ENCODE measurements at places on chromosomes 12 and 14.

DNA sequence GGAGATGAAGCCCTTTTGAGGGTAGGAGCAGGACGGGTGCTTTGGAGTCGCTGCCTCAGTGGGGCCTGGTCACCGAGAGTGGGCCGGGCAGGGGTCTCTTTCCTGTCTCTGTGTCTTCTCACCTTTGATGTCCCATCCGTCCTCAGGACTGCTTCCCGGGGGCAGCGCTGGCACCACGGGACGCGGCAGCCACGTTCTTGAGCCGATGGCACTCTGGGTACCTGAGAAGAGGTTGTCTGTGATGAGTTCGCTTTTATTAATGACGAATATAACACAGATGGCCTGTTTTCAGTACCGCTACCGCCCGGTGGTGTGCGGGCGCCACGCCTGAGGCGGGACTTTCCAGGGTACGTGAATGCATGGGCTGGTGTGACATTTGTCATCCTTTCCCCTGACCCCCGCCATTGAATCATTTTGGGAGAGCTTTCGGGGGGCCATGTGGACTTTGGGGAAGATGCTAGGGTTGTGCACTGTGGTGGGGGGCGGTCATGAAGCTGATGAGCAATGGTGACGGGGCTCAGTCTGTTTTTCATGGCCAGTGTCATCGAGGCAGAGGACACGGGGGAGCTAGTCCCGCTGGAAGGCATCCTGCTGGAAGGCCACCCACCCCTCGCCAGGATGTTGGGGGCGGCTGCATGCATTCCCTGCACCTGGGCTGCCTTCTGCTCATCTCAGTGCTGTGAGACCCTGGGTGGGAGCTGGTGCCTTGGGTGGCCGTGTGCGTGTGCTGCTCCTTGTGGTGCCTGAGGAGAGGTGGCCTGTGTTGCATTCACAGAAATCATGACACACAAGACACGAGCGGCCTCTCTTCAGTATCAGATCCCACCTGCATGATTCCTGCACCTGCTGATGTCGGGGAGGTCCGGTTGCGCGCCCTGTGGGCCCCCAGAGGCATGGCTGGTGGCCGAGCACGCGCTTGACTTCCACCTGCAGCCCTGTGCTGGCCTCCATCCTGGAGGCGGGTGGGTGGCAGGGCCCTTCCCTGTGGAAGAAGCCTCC, 162.5 kb upstream of the RTL1 start:
- DNase-seq: no peak

GRCh38 chr12:105835580-105836241, 303.0 kb downstream of the NUAK1 start:
- no peak for DNase-seq

DNA sequence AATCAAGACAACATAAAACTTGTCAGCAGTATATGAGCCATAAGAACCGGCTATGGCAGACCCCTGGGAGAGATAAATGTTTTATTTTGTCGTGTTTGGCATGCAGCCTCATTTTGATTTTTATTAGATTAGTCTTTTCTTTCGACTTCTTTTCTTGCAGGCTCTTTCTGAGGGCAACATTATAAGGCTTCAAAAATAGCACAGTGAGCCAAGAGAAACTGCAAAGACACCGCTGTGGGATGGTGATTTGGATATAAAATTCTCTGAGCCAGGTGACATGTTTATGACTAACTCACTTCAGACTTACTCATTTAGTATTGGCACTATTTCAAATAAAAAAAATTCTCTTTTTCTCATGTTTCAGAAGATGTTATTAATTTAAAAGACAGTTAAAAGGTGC, 96.8 kb upstream of the PKP2 start:
- no peak for DNase-seq

DNA sequence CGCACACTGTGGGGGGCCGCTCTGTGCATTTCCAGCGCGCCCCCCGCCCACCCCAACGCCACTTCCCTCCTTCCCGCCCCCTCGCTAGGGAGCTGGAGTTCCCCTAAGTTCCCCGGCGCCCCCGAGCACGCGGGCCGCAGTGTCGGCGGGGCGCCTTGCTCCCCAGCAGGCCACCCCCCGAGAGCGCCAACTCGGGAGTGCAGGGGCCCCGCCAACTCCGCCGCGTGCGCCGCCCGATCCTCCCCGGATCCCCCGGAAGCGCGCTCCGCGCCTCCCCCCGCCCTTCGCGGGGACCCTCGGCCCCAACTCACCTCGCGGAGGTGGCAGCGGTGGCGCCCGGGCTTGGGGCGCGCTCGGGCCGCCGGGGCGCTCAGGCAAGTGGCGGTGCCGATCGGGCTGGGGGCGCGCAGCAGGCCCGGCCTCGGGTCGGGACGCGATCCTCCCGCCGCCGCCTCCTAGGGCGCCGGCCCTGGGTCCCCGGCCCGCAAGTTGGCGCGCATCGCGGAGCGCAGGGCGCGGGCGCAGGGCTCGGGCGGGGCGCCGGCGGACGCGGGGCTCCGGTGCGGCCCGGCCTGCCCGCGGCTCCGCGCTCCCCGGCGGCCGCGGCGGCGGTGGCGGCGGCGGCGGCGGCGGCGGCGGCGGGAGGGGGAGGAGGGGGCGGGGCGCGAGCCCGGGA, at the start of gene NCOR2:
Gene NCOR2 (minus strand): TSS at position 616 of the 676 bp plus-strand sequence. CDS start 72,361 bp downstream, outside the sequence.
- no peak for DNase-seq

- no peak for DNase-seq
Measured at GRCh38 chr12:14885718-14886221, at the start of gene MGP. Gene MGP, minus strand, starts transcription at chr12:14885854. Its CDS starts 63 bp downstream, at chr12:14885791.

DNA sequence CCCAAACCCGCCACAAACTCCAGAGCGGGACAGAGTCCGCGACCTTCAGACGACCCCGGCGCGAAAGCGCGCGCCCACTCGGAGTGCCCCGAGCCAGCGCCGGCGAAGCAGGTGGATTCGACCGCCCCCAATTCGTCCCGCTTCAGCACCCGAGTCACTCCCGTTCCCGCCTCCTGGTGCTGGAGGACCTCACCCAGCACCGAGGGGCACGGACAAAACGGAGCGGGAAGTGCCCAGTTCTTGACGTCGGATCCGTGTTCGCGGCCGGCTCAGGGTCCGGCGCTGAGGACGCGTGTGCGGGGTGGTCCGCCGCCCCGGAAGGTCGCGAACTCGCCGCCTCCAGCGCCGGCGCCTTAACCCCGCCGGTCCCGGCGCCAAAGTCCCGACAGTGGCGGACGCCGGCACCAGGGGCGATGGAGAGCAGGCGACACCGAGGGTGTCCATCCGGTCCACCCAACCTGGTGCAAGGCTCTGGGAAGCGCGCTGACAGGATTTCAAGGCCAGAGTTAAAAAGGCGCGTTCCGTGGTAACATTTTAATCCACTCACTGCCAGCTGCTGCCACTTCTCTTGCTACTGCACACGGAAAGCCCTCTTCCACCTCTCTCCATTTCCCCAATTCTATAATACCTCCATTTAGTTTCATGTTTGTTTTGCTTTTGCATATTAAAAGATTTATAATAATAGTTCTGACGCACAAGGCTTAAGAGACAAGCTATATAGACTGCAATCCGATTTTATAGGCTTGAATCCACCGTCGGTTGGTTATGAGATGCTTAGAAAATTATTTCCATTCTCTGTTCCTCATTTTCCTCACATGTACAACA, 240.0 kb upstream of the CPNE8 start:
- peak; percentile 11 for DNase-seq

- no peak for DNase-seq
Measured at GRCh38 chr14:58002618-58003017, 136.7 kb upstream of the SLC35F4 start.

DNA sequence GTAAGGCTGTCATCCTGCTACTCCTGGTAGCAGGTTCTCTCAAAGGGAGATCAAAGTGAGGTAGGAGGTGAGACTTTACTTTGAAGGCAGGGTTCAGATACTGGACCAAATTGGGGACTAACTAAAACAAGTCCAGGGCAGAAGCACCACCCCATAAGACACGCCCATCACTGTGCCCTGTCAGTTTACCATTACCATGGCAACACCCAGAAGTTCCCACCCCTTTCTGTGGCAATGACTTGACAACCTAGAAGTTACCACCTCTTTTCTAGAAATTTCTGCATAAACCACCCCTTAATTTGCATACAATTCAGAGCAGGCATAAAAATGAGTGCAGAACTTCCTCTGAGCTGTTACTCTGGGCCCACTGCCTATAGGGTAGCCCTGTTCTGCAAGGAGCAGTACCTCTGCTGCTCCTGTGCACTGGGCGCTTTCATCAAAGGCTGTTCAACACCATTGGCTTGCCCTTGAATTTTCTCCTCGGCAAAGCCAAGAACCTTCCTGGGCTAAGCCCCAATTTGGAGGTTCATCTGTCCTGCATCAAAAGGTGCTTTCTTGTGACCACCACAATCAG, 64.8 kb upstream of the MAX start:
- no peak for DNase-seq

DNA sequence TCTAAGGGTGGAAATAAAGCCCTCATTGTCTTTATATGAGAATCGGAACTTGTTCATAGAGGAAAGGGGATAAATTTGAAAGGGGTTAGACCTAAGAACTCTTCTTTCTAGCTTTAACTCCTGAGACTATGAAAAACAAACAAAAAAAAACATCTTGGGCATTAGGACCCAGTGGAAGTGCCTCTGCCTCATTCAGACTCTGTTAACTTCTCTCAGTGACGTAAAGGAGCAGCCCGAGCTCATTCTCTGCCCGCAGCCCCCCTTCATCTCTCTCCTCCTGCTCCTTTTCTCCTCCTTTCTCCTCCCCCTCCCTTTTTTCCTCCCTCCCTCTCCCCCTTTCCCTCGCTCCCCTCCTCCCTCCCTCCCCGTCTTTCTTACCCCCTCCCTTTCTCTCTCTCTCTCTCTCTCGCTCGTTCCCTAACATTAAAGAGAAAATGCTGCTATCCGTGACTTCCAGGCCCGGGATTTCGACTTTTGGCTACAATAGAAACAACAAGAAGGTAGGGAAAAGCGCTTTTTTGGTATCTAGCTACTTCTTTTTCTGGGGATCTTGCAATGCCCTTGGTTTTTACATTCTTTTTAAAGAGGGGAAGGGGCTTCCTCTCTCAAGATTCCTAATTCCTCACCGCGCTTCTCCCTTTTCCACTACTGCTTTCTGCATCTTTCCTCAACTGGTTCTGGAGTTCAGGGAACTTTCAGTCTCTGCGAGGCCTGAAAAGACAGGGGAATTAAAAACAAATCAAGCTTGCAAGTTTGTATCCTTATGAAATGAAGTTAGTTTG, at the start of gene RBMS2:
Gene RBMS2 (plus strand): TSS at position 231 of the 782 bp plus-strand sequence. CDS start 204 bp downstream, at position 435.
- DNase-seq: peak; percentile 60

DNA sequence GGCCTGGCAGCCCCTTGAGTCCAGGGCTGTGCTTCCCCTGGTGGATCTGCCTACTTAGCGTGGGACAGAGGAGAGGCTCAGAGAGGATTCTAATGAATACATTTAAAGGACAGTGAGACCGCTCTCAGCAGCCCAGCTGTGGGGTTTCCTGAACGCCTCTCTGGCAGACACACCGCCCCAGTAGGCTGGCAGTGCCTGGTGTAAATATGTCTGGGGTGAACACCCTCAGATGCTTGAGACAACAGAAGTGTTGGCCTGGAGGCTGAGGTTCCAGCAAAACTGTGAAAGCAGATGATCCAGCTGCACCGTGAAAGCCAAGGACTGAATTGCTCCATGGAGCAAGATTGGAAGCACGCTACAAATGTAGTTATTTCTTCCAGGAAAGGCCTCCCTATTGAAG, 55.1 kb downstream of the LRRC74A start:
- DNase-seq: no peak

DNA sequence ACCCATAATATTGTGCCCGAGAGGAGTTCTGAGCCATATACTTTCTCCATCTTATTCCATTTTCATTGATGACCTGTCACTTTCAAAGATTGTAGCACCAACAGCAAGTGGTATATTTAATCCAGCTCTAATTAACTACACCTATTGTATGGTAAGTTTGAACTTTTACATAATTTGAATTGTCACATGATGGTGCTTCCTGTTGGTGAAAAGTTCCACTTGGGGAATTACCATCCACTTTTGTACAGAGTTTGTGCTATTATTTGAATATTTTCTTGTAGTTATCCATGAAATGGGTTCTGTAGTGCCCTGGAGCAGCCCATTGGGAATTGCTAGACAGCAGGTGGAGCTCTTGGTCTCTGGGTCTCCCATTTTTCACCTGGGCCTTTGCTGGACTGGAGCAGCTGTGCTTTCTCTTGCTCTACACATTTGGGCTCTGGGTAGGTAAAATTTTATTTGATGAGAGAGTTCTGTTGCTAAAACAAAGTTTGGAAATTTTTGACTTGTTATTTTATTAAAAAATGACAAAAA, 3.0 kb downstream of the SMCO3 start:
- no peak for DNase-seq

All from HS-5 (cell line).